ENCODE measurements at places on chromosomes 3 and 15.
A peak's percentile ranks its signal among the peaks of the same experiment; 100 is the strongest.

DNA sequence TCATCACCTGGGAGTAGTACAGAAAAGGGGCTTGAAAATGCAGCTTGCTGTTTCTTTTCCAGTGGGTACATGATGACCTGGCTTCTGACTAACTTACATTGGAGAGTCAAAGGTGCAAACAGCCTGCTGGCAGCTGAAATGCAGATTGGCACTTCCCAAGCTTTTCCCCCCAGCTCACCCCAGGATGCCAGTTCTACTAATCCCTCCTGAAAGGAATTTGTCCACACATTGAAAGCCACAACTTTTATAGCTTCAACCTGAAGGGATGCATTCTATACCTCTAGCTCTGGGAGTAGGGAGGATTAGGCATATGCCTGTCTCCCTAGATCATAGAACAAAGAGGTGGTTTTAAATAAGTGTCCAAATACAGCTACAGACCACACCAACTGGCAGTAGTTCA, 281.7 kb downstream of the EFHB start:
- no peak for DNase-seq

DNA sequence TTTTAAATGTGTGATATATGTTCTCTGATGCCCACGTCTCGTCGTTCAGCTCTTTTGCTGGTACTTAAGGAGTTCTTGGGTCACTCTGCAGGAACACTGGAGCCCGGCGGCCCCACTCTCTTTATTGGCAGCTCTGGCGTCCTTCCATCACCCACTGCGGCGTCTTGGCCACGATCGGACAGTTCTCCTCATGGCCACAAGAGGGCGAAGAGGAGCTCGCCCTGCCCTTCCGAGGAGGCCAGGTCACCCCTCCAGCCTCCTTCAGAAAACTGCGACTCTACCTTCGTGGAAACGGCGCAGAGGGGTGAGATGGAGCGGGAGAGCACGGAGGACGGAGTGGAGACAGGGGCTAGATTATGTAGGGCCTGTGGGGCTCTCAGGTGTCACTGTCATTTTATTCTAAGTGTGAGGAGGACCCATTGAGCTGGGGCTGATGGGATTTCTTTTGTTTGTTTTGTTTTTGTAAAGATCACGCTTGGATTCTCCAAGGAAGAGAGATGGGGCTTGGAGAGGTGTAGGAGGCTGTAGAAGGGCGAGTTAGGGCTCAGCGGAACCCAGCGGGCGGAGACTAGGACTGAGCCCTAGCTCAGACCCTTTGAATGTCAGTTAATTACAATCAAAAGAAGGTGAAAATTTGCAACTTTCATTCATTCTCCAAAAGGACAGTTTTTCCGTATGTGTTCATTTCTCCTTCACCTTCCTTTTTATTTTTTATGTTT, 28.0 kb upstream of the GABRA5 start:
- DNase-seq, result no peak

DNA sequence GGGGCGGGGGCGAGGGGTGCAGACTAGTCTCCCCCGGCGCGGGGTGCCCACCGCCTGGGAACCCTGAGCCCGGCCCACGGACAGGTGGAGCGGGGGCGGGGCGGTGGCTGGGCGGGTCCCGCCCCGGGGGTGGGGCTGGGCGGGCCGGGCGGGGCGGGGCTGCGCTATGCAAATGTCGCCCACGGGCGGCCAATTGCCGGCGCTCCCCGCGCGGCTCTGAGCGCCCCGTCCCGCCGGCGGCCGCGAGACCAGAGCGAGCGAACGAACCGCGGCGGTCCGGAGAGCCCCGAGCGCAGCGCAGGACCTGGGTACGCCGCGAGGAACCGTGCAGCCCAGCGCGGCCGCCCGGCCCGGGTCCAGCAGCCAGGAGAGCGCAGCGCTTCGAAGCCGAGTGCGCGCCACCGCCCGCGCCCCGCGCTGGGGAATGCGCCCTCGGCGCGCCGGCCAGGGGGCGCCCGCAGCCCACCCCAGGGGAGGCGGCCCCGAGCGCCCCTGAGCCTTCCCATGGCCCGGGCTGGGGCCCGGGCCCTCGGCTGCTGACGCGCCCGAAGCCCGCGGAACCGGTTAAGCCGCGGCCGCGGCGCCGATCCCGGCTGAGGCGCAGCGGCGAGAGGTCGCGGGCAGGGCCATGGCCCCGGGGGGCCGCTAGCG, at the start of gene SEMA3F:
SEMA3F (plus strand) TSS at position 485 of the 651 bp plus-strand sequence. CDS start 4,299 bp downstream, outside the sequence.
- peak; percentile 76 for DNase-seq

GRCh38 chr15:63086271-63086670, 35.4 kb upstream of the LACTB start:
- no peak for DNase-seq

GRCh38 chr3:155313300-155313699, 19.8 kb upstream of the STRIT1 start:
- DNase-seq, result no peak

DNA sequence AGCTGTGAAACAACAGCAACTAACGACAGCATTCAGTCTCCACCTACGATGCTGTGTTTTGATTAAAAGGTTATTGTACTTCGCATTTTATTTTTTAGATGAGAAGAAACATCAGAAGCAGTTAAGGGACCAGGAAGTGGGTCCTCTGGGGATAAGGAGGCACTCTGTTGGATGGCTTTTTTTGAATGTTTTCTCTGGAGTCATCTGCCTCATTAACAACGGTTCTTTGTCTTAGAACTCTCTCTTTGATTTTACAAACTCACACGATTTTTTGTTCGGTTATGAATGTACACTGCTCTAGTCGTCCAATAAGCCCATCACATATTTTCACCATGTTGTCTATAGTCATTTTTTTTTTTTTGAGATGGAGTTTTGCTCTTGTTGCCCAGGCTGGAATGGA, 36.0 kb upstream of the ARPIN start:
- no peak for DNase-seq

DNA sequence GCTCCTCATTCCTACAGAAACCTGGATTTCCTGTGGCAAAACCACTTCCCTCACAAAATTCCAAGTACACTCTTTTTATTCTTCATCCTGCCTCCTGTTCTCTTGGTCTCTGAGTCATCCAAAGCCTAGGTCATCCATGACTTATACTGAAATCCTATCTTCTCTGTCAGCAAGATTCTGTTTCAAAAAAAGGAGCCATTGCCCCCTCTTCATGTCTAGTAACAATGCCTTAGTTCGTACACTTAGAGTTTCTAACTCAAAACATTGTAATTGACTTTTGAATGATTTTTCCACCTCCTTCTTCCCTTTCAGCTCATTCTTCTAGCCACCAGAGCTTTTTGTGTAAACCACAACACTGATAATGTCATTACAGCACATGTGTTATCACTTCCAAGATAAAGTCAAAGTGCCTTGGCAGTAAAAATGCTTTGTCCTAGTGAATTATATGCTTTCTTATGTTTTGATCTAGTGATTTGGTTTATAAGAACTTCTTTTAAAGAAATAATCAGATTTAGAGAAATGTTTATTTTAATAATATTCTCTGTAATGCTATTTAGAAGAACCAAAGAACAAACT, 256.5 kb upstream of the NECTIN3 start:
- no peak for DNase-seq

DNA sequence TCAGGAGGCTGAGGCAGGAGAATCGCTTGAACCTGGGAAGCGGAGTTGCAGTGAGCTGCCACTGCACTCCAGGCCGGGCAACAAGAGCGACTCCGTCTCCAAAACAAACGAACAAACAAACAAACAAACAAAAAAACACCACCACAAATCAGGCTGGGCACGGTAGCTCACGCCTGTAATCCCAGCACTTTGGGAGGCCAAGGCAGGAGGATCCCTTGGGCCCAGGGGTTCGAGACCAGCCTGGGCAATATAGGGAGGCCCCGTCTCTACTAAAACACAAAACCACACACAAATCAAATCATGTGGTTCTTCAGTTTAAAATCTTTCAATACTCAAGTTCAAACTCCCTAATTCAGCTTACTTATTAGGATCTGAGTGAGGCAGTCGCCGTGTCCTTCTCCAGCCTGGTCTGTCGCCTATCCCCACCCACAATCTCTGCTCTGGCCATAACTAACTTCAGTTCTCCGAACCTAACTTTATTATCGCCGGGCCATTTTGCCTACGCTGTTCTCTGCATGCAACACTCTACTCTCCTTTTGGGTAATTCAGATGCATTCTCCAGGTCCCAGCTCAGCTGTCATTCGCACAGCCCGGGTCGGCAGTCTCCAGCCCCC, 660 bp upstream of the RTF1 start:
- no peak for DNase-seq

DNA sequence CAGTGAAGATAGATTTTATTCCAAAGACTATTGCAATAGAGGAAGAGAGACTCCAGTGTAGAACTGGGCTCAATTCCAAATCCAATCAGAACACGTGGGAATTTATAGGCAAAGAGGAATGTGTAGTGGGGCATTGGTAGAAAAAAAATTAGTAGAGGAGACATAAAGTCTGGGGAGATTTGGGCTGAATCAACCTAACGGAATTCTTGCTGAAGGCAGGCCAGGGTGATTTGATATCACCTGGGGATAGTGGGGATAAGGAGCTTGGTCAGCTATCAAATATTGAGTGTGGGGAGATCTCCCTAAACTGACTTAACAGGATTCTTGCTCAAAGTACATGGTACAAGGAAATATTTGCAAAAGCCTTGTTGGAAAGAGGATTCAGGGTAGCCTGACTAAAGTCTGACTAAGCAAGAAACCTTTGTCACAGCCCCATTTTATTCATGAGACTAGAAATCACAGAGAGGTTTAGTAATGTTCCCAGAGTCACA, 29.6 kb downstream of the SST start:
- DNase-seq, result no peak

- no peak for DNase-seq
Measured at GRCh38 chr15:58677426-58677825, 72.1 kb downstream of the ADAM10 start.
